Smooth muscle cell of bladder (primary cell): ENCODE measurements at places on chromosomes 16 and 17. TPM values are rescaled to one million over a fixed set of nuclear protein-coding genes. Genes with fewer than 3 reads are reported as not detected.

ABCA8 gene
- 28.6 and 50.3 TPM in 2 replicates for total RNA-seq

CRYM gene
- 0.14 and 0.18 TPM in 2 replicates for total RNA-seq

RNF43 gene
- not detected in 2 replicates for total RNA-seq

PRSS33 gene
- total RNA-seq, result not detected in 2 replicates

NGFR gene
- total RNA-seq, result 0.14 and 0.18 TPM in 2 replicates

DNAAF8 gene
- total RNA-seq, result 1.4 and 1.7 TPM in 2 replicates

GNPTG gene
- 40.2 and 60.1 TPM in 2 replicates for total RNA-seq
